Stimulated activated CD4-positive, alpha-beta T cell treated with anti-CD3 and anti-CD28 coated beads, Interleukin-1b, Interleukin-23, amount 100 ng/mL, for 1 hour (primary cell): ENCODE measurements at places on chromosomes 1 and 21.

DNA sequence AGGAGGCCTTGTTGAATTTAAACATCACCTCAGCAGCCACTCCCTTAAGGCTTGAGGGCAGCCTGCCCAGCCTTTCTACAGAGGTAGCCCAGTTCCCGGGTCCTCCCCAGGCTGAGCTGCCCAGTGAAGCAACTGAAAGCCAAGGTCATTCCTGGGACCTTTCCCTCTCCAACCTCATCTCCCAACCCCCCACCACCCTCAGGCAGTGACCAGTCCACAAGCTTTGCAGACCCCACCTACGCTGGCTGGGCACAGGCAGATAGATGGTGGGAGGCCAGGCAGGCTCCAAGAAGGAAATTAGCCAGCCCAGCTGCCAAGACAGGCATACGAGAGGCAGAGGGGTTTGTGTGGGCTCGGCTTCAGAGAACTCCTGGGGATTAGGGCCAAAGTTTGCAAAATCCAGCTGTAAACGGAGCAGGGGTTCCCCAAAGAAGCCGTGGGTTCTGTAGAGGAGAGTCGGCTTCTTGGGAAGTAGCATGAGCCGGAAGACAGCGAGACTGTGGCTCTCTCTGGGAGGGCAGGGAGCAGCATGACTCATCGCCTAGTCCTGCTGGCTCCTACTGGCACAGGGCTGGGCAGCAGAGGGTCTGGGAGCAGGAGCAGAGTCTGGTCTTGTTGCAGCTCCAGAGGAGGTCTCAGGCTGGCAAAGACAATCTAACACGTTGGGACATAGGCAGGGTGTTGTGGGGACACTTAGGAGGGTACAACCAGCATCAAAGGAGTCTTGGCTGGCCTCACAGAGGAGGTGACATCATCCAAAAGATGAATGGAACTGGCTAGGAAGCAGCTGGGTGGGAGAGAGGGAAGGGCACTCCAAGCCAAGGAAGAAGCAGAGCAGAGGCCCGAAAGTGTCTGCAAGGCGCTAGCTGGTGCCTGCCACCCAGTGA lies 2.8 kb upstream of the ZC3H12A start:
- DNase-seq = no peak

DNA sequence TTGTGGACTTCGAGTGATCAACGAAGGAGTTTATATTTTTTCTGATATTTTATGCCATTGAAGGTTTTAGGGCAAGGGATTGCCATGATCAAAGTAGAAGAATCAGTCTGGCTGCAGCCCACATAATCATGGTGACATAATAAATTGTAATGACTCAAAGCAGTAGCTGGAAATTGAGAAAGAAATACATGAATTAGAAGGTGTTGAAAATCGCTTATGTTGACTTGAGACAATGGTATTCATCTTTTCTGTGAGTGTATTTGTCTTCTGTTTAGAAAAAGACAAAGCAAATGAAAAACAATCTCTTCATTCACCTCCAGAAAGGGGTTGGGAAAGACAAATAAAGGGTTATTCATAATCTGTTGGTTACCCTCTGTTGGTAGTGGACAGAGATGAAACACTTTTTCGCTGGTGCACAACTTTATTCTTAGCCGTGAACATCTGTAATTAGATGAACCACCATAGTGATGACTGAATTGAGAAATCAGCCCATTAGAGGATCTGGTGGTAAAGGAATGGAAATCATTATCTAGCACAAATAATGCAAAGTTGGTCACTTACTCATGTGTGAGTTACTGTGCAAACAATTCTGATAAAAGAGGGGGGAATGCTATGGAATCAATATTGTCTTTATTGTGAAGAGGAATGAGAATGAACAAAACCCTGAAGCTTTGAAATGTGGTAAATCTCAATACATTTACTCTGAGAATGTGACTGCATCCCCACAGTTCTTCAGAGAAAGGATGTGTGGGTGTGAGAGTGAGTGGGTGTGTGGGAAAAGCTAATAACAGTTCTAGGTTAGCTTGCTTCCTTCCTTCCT lies 121.8 kb downstream of the NTNG1 start:
- DNase-seq = no peak

GRCh38 chr1:202286622-202287097 lies 55.1 kb downstream of the UBE2T start:
- no peak for DNase-seq

- no peak for DNase-seq
Observed at GRCh38 chr1:1783320-1783719, 5.0 kb upstream of the NADK start.

GRCh38 chr1:161478985-161479384 lies 26.3 kb upstream of the FCGR2A start:
- no peak for DNase-seq

- no peak for DNase-seq
Observed at GRCh38 chr1:1602968-1603506, 3.1 kb upstream of the FNDC10 start.

- no peak for DNase-seq
Observed at GRCh38 chr1:53112271-53112774, 30.1 kb downstream of the SLC1A7 start.

GRCh38 chr1:64539781-64540218 lies 69.9 kb downstream of the CACHD1 start:
- DNase-seq = no peak

GRCh38 chr1:93448292-93448982 lies 519 bp downstream of the FNBP1L start:
- no peak for DNase-seq

GRCh38 chr1:161381707-161382106 lies 14.0 kb upstream of the CFAP126 start:
- no peak for DNase-seq

DNA sequence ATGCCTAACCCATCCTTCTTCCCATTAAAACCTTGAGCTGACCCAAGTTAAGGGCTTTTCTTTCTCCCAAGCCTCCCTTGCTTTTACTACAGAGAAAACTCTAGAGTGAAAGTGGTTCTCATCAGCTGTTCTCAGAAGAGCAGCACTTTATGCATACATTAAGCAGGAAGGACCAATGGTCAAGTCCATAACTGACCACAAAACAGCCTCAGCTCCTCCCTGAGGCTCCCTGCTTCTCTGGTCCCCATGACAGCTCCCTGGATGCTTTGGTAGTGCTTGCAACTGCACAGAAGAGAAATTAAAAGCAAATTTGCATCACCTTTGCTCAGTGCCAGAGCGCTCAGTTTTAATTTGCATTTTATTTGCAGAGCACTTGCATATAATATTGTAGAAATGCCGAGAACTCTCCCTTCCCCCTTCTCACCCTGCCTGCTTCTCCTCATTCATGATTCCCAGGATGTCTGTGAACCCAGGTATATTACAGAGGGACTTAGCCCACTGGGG lies 56.1 kb downstream of the LMX1A start:
- no peak for DNase-seq

DNA sequence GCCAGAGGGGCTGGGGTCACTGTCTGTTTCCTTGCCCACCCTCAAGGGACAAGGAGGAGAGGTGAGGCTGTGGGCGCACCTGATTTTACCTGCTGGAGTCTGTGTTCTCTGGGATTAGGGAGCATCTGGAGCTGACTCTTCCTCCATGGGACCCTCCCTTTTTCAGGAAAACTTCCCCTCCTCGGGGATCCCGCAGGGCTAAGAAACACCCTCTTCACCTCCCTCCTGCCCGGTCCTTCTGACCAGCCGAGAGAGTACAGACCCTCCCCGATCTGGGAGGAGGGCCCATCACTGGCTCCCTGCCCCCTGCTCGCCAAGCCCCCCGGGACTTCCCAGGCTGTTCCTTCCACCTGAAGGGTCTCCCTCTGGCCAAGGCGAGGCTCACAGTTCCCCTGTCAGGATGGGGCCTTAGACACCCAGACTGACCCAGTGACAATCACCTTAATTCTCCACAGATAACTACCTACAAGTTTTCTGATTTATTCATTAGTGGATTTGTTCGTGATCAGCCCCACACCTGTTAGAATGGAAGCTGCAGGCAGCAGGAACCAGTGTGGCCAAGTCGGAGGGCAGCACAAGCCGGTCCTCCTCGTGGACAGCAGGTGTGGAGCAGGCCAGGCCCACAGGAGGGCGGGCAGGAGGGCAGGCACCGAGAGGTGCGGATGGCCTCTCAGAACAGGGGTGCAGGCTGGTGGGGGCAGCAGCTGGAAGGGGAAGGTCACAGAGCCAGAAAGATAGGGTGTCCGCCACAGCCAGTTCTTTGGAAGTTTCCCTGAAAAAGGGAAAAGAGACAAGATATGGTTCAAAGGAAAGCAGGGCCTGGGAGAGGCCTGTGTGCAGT lies 15.9 kb upstream of the SAMD11 start:
- no peak for DNase-seq

DNA sequence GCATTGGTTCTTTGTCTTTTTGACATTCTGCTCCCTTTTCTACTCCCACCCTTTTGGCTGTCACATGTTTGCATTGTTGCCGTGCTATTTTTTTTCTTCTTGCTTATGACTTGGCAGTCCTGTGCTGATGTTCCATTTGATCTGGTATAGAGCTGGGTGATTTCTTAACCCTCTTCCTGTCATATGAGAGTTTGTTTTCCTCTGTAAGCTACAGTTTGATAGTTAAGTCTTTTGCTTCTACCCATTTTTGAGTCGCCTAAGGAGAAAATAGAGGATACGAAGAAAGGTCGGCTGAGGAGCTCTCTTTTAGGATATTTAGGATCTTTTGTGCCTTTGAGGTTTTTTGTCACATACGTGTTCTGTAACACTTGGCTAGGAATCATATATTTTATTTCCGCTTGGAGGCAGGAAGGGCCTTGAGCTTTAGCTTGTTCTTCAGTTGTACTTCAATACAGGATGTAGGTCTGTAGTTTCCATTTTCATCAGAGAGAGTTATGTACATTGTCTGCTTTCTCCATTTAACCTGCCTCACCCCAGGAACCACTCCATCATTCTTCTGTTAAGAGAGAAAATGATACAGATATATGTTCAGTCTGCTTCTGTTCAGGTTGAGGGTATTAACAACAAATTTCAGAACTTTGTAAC lies 150.7 kb downstream of the BACH1 start:
- DNase-seq = no peak

- DNase-seq = no peak
Observed at GRCh38 chr1:244313346-244313745, 138.4 kb downstream of the ADSS2 start.

GRCh38 chr21:44681861-44682579 lies at the start of gene KRTAP12-1:
KRTAP12-1 (minus strand) TSS chr21:44682163; CDS start chr21:44682123, 40 bp downstream.
- no peak for DNase-seq

DNA sequence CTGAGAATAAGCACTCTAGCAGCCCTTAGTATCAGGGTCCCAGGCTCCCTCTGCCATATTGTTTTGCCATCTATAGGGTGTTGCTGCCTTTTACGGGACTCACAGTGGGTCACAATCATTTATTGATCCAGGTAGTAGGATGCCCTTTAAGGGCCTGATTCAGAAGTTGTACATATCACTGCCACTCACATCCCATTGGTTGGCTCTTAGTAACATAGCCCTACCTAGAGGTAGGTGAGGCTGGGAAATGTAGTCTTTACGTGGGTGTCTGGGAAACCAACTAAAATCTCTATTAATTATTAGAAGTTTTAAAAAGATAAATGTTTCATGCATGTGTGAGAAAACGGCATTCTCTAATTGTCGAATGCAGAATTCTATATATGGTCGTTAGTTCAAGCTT lies 78.8 kb upstream of the ATP5PO start:
- no peak for DNase-seq

DNA sequence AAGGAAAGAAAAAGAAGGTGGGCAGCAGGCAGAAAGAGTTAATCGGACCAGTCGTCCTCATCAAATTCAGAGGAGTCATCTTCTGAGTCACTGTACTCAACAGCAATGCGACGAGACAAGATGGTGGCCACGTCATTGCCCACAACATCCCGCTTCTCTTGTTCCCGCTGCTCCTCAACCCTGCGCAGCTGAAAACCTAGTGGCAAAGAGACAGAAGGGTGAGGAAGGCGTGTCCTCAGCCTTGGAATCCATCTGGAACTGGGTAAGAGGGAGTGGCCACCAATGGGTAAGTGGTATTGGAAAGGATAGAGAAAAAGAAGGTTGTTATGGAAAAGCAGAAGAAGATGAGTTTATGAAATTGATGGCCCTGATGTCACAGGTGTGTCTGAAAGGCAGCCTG lies 15.7 kb downstream of the GPR3 start:
- DNase-seq = no peak

- DNase-seq = no peak
Observed at GRCh38 chr1:119978018-119978505, 81.7 kb upstream of the ADAM30 start.

DNA sequence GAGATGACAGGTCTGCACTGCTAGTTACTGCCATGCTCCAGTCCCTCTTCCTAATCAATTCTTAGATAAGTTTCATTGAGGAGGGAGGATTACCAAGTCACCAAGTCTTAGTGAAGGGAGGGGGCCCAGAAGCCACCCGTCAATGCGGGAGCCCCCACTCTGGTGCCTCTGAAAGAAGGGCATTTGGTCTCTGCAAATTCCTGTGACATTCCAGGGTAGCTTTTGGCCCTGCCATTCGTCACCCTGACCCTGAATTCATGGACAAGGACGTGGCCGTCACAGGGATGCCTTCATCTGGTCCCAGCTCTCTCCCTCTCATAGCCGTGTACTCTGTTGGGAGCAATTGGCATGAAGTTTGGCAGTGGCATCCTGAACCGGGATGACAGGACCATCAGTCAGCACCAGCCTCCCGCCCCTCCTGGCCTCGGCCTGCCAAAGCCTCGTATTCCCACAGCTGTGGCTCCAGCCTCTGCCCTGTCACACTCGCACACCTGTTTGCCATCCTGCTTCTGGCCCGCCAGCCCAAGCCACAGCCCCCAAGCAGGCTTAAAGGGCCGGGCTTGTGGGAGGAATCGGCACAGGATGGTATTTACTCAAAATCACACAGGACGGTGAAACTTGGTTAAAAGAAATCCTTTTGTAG lies 150.7 kb downstream of the CLIC6 start:
- no peak for DNase-seq

DNA sequence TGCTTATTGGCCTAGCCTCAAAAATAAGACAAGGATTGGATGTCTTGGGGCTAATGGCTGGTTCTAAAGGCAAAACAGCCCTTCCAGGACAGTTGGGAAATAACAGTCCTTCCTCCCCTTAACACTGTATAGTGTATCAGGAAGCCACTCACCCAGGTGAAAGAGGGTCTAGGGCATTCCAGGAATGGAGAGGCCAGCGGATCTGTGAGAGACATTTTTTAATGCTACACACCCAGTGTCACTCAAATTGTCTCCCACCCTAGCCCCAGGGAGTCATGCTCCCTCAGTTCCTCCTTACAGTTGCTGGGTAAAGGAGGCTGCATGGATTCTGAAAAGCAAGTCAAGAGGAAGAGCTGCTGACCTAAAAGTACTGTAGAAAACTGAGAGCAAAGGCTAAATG lies 24.1 kb upstream of the EXO1 start:
- DNase-seq = no peak

- DNase-seq = no peak
Observed at GRCh38 chr1:188514917-188515316, 1686.2 kb downstream of the PLA2G4A start.

- no peak for DNase-seq
Observed at GRCh38 chr1:41780916-41781315, 137.8 kb downstream of the HIVEP3 start.

DNA sequence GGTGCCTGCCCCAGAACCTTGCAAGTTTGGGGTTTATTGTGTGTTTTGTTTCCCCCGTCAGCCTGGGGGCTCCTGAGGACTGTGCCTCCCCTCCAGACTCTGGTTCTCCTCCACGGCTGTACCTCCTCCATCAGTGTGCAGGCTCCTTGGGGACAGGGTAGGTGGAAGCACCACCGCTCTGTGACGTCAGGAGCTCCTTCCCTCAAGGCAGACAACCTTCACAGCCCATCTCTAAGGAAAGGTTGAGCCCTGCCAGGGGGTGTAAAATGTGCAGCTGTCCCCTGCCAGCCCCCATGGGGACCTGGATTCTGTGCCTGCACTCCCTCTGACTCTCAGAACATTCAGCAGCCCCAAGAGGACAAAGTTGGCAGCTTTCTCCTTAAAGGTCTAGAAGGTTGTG lies 465 bp upstream of the HSPB7 start:
- no peak for DNase-seq

- no peak for DNase-seq
Observed at GRCh38 chr1:165851034-165851658, 23.7 kb downstream of the UCK2 start.
